ENCODE measurements at places on chromosomes 2 and 18.

- no peak for DNase-seq
Measured at GRCh38 chr2:43157506-43158246, 68.7 kb downstream of the ZFP36L2 start.

DNA sequence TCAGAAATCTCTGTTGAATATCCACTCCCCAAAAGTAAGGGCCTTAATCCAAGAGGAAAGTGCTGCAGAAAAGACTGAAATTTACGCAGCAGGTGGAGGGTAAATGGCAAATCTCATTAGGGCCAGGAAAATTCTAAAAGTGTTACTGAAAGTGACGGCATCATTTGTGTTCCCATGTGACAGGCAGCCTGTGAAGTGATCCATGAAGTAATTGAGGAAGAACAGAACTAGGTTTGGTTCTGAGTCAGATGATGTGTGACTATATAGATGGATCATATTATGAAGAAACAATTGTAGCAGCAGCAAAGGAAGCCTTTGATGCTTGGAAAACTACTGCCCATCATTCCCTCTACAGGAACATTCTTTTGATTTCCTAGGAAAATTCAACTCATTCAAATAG lies 401.2 kb downstream of the TGIF1 start:
- DNase-seq = no peak

GRCh38 chr18:274313-274712 lies 6.5 kb upstream of the THOC1 start:
- DNase-seq = no peak

DNA sequence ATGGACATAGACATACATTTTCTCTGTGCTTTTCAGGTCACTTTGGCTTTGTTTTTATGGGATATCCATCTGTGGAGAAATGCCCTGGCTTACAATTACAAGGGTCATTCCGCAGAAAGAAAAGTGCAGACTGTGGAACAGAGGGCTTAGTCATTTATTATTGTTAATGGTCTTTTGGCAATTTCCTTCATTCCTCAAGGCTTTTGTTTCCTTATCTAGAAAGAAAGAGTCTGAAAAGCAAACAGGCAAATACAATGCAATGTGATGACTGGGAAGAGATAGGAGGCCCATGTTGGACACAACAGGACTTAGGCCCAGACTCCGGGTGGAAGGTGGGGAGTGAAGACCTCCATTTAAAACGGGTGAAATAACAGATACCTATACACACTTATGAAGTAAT lies 129.5 kb upstream of the CAVIN2 start:
- DNase-seq = no peak

GRCh38 chr2:67289921-67290371 lies 107.2 kb upstream of the ETAA1 start:
- DNase-seq = no peak

DNA sequence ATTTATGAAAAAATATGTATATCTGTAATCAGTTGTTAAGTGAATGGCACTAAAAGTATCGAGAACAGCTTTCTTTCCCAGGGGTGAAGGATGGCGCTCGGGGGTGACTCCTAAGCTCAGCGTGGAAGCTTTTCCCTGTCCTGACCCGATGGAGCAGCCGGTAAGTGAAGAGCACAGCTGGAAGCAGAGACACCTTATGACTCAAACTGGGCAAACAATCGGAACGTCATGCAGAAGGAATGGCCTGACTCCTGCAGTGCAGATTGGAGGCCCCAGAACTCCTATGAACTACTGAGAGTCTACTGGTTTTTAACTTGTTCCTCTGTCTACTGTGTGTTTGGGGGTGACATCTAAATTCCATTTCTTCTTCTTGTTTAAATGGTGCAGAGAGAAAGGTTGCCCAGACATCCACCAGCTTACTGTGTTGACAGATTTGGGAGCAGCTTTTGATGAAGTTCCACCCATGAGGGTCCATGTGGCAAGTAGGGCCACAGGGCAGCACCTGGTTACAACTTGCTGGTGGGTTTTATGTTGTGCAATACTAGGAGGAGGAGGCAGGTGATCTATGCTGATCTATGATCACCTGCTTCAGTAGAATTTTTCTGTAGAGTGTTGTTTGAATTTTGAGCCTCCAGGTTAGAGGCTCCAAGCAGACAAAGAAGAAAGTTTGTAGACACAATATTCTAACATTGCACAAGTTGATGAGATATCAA lies 52.8 kb upstream of the TMEM182 start:
- DNase-seq = no peak

GRCh38 chr2:238299803-238300202 lies 11.4 kb upstream of the PER2 start:
- DNase-seq = no peak

GRCh38 chr2:201084863-201085262 lies 13.1 kb downstream of the NDUFB3 start:
- DNase-seq = no peak

DNA sequence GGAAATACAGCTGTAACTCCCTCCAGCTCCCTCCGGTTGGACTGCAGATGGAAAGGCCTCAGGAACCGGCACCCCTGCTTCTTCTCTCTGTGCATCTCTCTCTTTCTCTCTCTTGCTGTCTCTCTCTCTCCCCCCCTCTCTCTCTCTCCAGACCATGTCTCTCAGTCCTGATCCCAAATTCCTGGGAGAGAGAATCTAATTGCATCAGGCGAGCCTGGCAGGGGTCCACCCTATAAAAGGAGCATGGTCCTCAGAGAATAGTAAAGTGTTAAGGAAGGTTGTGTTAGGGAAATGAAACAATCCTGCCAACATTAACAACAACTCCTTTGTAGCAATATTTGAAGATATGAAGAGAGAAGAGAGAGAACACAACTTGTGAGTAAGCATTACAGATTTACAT lies 36.7 kb downstream of the VIT start:
- DNase-seq = no peak

DNA sequence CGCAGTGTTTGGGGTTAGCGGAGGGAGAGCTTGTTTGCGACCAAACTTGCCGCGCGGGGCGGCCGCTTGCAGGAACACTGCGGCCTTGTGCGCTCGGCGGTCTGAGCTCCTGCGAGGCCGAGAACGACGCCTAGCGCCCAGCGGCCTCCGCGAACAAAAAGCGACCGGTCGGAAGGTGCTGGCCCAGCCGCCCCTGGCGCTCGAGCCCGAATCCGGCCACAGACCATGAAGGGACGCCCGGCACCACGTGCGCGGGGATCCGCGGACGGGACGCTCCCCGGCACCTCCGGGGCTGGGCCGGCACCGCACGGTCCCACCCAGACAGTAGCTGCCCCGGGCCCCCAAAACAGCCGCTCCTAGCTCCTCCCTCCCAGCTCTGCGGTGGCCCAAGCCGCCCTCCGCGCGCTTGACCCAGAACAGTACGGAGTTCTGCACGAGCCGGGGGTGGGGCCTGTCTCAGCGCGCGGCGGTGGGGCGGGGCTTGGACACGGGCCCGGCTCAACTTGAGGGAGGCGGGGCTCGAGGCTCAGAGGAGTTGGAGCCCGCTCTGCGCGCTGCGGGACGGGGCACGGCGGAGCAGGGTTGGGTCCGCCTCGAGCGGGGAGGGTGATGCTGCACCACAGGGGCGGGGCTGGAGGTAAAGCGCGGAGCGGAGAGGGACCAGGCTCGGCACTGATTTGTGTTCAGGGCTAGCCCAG lies 664 bp upstream of the IMPA2 start:
- peak; percentile 94 for DNase-seq

All from T-helper 22 cell (primary cell).